ENCODE measurements at places on chromosomes 6 and 20. TPM values are rescaled to one million over a fixed set of nuclear protein-coding genes. Genes with fewer than 3 reads are reported as not detected.

The COL11A2 gene
- 0.28 TPM for total RNA-seq

The THBS2 gene
- total RNA-seq = 2.0 TPM

The NNAT gene
- total RNA-seq = 0.23 TPM

The PREX1 gene
- total RNA-seq = 63.9 TPM

The PAK5 gene
- not detected for total RNA-seq

The ISM1 gene
- total RNA-seq = 0.09 TPM

The PHACTR3 gene
- 1.3 TPM for total RNA-seq

The WFDC9 gene
- not detected for total RNA-seq

The BCAS1 gene
- not detected for total RNA-seq

The C4A gene
- total RNA-seq = 2.2 TPM

The PNLDC1 gene
- 0.51 TPM for total RNA-seq

The DDO gene
- total RNA-seq = 2.0 TPM

The SEMG2 gene
- total RNA-seq = not detected

The SEC23B gene
- 42.9 TPM for total RNA-seq

The HTR1E gene
- not detected for total RNA-seq

The NR2E1 gene
- total RNA-seq = not detected

The TINAG gene
- total RNA-seq = not detected

The APCDD1L gene
- 0.17 TPM for total RNA-seq

The PRPH2 gene
- total RNA-seq = 2.0 TPM

The MAPK13 gene
- total RNA-seq = 5.6 TPM

The OLIG3 gene
- not detected for total RNA-seq

The CLDN20 gene
- not detected for total RNA-seq

The RIMS1 gene
- 7.5 TPM for total RNA-seq

The RIPPLY2 gene
- not detected for total RNA-seq

The PRICKLE4 gene
- total RNA-seq = 6.9 TPM

The AGER gene
- 0.85 TPM for total RNA-seq

The EFCAB8 gene
- total RNA-seq = under 0.01 TPM

The PRRT1 gene
- not detected for total RNA-seq

The RAET1L gene
- total RNA-seq = not detected

The KIAA0408 gene
- total RNA-seq = not detected

The NPBWR2 gene
- total RNA-seq = not detected

The MYT1 gene
- not detected for total RNA-seq

The KIF16B gene
- 9.7 TPM for total RNA-seq

Data from dermis blood vessel endothelial cell (primary cell).